ENCODE measurements at places on chromosomes 6 and 20.

GRCh38 chr6:52216932-52217575 lies 27.2 kb downstream of the IL17F start:
- no peak for DNase-seq

DNA sequence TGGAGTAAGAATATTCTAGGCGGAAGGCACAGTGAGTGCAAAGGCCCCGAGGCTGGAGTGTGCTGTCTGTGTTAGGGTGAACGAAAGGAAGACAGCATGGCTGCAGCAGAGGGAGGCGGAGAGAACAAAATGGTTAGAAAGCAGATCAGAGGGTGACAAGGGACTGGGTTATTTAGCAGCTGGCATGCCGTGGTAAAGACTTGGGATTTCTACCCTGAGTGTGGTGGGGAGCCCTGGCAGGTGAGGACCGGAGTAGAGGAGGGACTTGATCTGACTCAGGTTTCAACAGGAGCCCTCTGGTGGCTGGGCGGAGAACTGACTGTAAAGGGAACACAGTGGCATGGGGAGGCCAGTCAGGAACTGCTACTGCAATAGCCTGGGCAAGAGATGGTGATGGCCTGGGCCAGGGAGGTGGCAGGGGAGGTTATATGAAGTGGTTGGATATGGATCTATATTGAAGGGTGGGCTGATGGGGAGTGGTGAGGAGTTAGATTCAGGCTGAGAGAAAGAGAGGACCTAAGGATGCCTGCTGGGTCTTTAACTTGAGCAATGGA lies 38.0 kb downstream of the PIM1 start:
- peak; percentile 86 for DNase-seq

GRCh38 chr6:130076512-130076911 lies 58.1 kb downstream of the L3MBTL3 start:
- DNase-seq: no peak

- DNase-seq: peak; percentile 21
Measured at GRCh38 chr20:21702553-21703470, 2.7 kb upstream of the PAX1 start.

GRCh38 chr6:16316741-16317251 lies 78.4 kb downstream of the GMPR start:
- DNase-seq: no peak

DNA sequence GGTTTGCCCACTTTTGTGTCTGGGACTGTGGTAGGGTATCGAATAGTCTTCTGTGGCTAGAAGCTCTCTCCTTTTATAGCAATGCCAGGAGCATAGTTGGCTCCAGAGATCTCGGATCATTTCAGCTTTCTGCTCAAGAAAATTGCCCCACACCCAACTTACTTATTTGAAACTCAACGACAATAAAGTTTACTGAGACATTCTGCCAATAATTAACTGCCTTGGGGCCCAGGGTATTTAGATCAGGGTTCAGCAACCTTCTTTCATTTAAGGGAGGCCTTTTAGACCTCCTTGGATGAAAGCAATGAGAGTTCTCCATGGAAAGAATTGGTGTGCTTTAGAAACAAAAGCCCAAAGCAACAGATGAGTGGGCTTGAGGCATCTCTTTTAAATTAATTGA lies 53.8 kb upstream of the GMPR start:
- no peak for DNase-seq

- no peak for DNase-seq
Measured at GRCh38 chr6:26536571-26537159, 1.5 kb upstream of the HMGN4 start.

- peak; percentile 12 for DNase-seq
Measured at GRCh38 chr6:1424306-1424927, 35.0 kb downstream of the FOXF2 start.

DNA sequence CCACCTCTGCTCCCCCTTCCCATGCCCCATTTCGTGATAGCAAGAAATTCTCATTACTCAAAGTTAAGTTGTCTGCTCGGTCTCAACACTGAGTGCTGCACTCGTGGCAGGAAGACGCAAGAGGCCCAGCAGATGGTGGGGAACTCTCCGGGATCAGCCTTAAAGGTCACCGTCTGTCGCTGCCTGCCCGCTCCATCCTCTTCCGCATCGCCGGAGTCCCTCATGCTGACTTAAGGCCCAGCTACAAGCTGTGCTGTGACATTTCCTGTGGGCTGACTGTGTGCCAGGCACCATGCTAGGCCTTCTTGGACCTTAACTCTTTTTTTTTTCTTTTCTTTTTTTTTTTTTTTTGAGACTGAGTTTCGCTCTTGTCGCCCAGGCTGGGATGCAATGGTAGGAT lies 17.8 kb downstream of the GRM4 start:
- no peak for DNase-seq

GRCh38 chr6:162222521-162222920 lies 505.0 kb downstream of the PRKN start:
- no peak for DNase-seq

DNA sequence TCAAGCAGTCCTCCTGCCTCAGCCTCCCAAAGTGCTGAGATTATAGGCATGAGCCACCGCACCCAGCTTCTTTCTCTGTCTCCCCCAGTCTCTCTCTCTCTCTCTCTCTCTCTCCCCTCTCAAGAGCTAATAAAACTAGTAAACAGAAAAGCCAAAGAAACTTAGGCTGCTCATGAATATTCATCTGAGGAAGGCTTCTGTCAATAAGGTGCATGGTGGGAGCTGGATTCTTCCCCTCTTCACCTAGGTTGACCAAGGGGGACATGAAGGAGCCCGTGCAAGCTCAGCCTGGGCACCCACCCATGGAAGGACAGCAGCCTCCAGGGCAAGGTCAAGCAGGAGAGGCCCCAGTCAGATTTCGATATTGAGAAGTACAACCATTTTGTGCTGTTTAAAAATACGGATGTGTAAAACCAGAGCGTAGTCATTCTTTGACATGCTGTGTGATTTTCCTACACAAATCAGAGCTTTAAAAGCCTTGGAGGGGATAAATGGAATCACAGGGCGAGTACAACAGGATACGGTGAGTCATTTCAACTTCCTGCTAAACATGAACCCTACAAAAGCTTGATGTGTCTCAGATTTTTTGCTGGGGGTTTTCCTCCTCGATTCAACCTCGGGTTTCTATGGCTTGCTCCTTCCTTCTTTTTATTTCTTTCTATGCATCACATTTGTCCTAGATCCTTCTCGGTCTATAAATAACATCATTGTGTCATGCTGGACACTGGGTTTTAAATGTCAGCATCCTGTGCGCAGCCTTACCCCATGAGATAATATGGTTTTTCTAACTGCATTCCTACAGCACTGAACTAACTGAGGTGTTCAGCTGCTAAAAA lies 368.9 kb upstream of the JARID2 start:
- DNase-seq: no peak

- no peak for DNase-seq
Measured at GRCh38 chr6:132304891-132305305, 96.4 kb downstream of the MOXD1 start.

- no peak for DNase-seq
Measured at GRCh38 chr6:16691324-16691723, 69.9 kb downstream of the ATXN1 start.

DNA sequence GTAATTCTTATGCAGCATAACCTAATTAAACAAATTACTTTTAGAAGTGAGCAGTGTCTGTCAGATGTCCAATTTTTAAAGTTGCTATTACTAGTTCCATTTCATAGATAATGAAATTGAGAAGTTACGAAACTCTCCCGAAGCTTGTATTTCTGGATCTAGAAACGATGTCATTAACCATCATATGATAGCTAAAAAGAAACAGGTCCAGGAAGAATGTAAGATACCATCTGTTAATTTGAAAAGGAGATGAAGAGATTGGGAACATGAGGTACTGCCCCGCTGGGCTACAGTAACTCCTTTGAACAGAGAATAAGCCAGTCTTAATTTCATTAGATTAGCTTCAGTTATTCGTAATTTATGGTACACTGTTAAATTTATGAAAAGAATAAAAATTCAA lies 47.5 kb upstream of the TMX4 start:
- no peak for DNase-seq

DNA sequence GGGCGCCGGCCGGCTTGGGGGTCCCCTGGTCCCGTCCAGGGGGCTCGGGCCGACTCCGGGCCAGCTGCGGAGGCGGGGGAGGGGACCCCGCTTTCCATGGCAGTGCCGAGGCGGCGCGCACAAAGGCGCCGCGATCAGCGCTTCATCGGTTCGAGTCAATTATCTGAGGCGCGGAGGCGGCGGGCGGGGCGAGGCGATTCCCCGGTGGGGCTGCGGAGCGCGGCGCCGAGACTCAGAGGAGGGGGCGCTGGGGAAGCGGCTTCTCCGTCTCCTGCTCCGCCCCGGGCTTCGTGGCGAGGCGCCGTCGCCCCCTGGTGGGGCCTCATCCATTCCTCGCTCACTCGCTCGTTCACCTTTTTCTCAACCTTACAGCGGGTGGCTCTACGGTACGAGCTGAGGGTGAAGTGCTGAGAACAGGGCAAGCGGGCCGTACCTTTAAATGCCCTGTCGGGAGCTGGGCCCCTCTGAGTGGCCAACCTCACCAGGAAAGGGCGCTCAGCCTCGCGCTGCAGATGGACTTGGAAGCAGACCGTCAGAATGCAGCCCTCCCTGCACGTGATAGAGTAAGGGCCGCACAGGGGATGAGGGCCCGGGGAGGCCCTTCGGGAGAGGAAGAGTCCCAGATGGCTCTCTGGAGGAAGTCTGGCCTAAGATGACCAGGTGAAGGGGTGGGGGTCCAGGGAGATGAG lies 39.9 kb downstream of the SLC52A3 start:
- peak; percentile 58 for DNase-seq

DNA sequence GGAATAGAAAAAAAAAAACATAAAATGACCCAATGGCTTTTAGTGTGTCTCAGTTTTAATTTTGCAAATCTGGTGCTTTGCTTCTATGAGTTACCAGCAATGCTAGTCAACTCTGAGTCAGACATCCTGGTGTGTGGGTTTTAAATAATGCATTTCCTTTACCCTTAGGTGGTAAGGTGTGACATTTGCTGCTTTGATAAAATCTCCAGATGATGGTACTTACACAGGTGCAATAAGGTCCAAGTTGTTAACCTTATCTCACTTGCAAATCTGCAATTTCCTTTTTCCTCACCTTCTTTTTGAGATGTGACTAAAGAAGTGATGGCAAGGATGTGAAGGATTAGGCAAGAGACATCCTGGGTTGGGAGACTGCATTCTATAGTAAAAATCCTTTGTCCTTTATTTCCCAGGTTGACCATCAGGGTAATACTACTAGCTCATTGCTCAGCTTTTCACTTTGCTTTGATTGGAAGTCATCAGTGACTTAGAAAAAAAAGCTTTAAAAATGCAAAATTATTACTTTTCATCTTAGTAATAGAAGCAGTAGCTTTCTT lies 818.5 kb upstream of the FLRT3 start:
- DNase-seq: no peak

- DNase-seq: peak; percentile 32
Measured at GRCh38 chr6:157099912-157100593, 223.3 kb downstream of the TMEM242 start.

- no peak for DNase-seq
Measured at GRCh38 chr20:48777005-48777404, 50.8 kb downstream of the PREX1 start.

DNA sequence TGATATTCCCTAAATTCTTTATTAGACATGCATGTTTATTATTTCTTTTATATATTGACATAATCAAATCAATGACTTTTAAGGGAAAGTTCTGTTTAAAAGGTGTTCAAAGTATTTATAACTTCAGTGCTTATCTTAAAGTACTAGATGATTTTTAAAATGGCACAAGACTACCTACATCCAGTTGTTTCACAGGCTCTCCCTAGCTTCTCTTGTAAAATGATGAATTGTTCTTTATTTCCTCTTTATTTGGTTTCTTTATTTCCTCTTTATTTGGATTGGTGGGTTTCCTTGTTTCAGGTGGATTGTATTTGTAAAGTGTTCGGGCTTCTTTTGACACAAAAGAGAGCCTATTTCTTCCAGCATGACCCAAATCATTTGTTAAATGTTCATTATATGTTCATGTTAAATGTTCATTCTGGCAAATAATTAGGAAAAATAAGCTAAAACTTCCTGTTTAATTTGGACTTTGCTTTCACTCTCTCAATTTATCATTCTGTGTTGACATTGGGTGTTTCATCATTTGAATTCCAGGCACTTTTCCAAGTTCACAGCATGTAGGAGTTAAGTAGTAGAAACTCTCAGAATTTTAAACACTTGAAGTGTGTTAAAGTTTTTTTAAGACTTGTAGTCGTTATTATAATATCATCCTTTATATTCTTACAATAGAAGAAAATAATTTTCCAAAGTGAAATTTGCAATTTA lies 24.6 kb downstream of the MLIP start:
- DNase-seq: no peak

GRCh38 chr6:17927705-17928104 lies 59.7 kb downstream of the KIF13A start:
- no peak for DNase-seq

DNA sequence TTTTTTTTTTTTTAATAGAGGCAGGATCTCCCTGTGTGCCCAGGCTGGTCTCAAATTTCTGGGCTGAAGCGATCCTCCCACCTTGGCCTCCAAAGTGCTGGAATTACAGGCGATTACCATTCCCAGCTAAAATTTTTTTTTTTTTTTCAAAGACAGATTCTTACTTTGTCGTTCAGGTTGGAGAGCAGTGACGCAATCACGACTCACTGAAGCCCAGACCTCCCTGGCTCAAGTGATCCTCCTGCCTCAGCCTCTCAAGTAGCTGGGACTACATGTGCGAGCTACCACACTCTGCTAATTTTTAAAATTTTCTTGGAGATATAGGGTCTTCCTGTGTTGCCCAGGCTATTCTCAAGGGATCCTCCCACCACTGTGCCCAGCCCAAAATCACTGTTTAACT lies 58.0 kb upstream of the MYO6 start:
- no peak for DNase-seq

DNA sequence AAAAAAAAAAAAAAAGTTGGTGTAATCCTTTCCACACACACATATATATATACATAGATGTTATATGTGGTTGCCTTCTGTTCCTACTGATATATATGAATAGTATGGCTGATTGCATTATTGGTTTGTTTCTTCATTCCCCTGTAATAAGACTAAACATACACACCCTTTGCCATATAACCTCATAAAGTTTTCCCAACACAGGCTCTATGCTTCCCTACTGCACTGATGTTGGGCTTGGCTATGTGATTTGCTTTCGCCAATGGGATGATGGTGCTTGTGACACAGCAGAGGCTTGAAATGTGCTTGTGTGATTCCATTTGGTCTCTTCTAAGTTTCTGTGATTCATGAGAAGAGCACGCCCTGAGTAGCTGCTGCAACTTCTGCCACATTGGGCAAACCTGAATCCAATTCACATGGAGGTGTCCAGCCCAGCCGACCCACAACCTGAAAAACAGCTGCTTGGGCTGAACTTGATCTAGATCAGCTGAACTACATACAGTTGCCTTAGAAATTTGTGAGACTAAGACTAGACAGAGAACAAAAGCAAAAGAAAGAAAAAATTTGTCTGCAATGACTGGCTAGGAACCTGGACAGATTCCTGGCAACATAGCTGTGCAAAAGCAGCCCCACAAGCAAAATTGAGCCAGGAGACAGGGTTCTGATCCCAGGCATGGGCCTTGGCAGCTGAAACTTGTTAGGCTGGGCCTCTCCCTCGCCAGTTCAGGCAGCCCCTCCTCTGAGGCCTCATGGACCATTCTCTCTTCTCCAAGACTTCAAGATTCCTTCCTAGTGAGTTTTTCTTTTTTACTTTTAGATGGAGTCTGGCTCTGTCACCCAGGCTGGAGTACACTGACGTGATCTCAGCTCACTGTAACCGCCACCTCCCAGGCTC lies 13.4 kb upstream of the TBC1D20 start:
- DNase-seq: no peak

GRCh38 chr6:7392402-7392801 lies 2.8 kb downstream of the RIOK1 start:
- DNase-seq: no peak
